Nephron progenitor cell (in vitro differentiated cells): ENCODE measurements at places on chromosomes 3 and 15.
A peak's percentile ranks its signal among the peaks of the same experiment; 100 is the strongest.

- H3K27me3 ChIP-seq: peaks cover 10% of the 10 kb centered on the region
- no peak for DNase-seq
- peaks cover 24% of the 10 kb centered on the region for H3K4me1 ChIP-seq
- H3K27ac ChIP-seq: no peak overlapping the region
- H3K4me3 ChIP-seq: peak overlapping the region; percentile 41
These were observed 117.8 kb downstream of the TMEM266 start for GRCh38 chr15:76177491-76178040.

DNA sequence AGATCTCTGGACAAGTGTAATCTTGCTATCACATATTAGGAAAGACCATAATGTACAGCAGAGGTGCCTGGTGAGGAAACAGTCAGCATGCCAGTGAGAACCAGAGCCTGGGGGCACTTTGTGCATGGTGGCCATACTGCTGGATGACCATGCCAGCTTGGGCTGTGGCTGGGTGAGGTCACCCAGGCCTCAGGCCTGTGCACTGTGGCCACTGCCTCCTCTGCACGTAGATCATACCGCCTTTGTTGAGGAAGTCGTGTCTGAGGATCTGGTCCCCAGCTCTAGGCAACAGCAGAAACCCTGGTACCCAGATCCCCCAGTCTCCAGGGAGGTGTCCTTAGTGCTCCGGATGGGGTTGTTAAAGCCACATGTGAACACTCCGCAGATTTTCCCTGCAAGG, 38.9 kb downstream of the ZNF710 start:
- no peak for DNase-seq
- peaks cover 99% of the 10 kb centered on the region for H3K4me1 ChIP-seq
- no peaks in the 10 kb centered on the region for H3K36me3 ChIP-seq
- no peak overlapping the region for H3K27ac ChIP-seq

- H3K27ac ChIP-seq: no peak overlapping the region
- no peak overlapping the region for H3K4me3 ChIP-seq
- no peak for DNase-seq
- H3K27me3 ChIP-seq: no peaks in the 10 kb centered on the region
- H3K36me3 ChIP-seq: no peaks in the 10 kb centered on the region
- H3K4me1 ChIP-seq: no peaks in the 10 kb centered on the region
These were observed 98.4 kb downstream of the NAALADL2 start for GRCh38 chr3:174957551-174958001.

DNA sequence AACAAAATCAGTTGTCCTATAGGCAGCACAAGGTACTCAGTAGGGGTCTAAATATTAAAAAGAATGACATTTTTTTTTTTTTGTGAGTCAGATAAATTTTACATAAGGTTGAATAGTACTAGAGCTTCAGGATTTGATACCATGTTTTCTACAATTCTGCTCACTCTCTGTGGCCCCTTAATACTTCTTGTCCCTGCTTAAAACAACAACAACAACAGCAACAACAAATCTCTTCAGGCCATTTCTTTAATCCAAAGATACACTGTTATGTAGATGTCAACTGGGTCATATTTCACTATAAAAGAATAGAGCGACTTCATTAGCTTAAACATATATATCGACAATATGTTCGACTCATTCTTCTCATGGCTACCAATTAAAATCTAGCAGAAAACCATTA, 3.0 kb downstream of the IL5RA start:
- no peak for DNase-seq
- no peak overlapping the region for H3K4me3 ChIP-seq
- H3K27ac ChIP-seq: no peak overlapping the region
- no peaks in the 10 kb centered on the region for H3K27me3 ChIP-seq
- peaks cover 19% of the 10 kb centered on the region for H3K4me1 ChIP-seq

DNA sequence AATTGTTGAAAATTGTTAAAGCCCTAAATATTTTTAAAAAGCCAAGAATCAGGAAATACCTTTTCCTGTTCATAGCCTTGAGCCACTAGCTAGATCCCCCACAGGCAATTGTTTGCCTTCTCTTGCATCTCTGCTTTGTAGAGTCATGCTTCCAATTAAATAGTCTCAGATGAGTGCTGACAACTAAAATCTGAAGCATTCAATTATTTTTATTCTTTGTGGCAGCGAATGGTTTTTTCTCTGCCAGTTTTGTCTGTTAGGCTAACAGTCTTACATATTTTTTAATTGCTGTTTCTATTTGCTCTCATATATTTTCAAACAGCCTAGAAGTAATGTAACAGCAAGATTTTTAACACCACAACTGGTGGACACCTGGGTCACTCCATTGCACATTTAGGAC, 277.1 kb upstream of the GBE1 start:
- H3K4me3 ChIP-seq: no peak overlapping the region
- peaks cover 6% of the 10 kb centered on the region for H3K4me1 ChIP-seq

DNA sequence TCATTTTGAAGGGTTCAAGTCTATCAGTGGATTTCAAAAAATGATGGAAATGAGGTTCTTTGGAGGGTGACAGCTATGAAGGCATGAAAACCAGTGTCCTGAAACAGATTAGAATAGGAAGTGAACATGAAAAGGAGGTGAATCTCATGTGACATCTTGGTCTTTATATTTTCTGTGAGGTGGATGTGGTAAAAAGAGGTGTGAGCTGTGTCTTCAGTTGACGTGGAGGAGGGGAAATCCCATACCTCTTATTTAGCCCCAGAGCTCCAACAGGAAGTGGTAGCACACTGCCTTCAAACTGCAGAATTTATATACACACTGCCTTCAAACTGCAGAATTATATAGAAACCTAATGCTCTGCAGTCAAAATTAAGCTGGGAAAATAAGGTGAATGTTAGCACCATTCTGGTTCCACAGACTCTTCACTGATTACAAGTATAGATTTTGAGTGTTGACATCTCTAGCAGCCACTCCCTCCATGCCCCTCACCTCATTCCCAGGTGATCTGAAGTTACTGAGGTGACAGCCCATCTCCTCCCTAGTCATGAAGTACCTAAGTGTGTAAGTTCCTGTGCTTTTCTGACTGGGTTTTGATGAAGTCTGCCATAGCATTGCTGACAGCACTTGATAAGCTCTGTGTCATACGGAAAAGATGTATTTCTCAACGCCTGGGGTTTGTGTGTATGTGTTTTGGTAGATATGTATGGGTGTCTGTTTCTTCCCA, 2.7 kb downstream of the RAB8B start:
- H3K4me1 ChIP-seq: peaks cover 50% of the 10 kb centered on the region
- H3K4me3 ChIP-seq: peak overlapping the region; percentile 32
- DNase-seq: no peak
- H3K36me3 ChIP-seq: no peaks in the 10 kb centered on the region

GRCh38 chr3:44764248-44764647, 2.7 kb downstream of the KIF15 start:
- H3K27me3 ChIP-seq: no peaks in the 10 kb centered on the region
- H3K27ac ChIP-seq: no peak overlapping the region
- peaks cover 87% of the 10 kb centered on the region for H3K36me3 ChIP-seq
- H3K4me1 ChIP-seq: peaks cover 10% of the 10 kb centered on the region
- DNase-seq: no peak
- peak overlapping the region; percentile 52 for H3K4me3 ChIP-seq
